NCI-H1048 (cell line): ENCODE measurements at places on chromosomes 16 and 17.

- DNase-seq: no peak
These were observed 60.5 kb downstream of the TK2 start for GRCh38 chr16:66489385-66489784.

DNA sequence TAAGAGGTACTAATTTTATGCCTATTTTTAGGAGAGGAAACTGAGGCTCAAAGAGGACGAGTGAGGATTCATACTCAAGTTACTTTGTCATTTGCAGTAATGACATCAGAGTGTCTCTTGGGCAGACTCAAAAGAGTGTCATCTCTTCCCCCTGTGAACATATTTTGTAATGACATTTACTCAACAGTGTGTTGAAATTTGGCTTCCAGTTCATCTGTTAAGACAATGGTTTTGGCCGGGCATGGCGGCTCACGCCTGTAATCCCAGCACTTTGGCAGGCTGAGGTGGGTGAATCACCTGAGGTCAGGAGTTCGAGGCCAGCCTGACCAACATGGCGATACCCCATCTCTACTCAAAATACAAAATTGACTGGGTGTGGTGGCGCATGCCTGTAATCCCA is 28.9 kb downstream of the WFDC1 start:
- DNase-seq: no peak

GRCh38 chr16:87199901-87200300 is 117.3 kb downstream of the C16orf95 start:
- DNase-seq: no peak

GRCh38 chr16:18060351-18060750 is 276.2 kb downstream of the NPIPA8 start:
- no peak for DNase-seq

DNA sequence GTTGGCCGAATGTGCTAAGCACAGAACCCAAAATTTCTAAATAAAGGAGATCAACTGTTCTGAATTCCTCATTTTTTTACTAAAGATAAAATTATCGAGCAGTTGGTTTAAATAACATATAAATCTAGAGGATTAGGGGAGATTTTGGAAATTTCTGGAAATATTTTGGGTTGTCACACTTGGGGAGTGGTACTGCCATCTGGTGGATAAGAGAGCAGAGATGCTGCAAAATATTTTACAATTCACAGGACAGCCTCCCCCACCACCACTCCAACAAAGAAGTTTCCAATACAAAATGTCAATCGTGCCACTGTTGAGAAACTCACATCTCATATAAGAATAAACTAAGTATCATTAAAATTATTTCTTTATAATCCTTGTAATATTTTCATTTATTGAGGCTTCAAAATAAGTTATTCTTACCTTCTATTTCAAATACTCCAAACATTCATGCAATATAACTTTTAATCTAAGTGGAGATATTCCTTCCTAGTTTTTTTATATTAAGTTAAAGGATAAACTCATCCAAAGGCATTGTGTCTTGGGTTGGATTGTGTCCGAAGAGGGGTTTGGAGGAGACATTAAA is 17.0 kb upstream of the ABCA8 start:
- no peak for DNase-seq

GRCh38 chr16:3659251-3659650 is 4.8 kb downstream of the DNASE1 start:
- no peak for DNase-seq
